ENCODE measurements at places on chromosomes 7 and 10.

GRCh38 chr10:8659982-8660381 lies 605.5 kb downstream of the GATA3 start:
- no peak for DNase-seq

GRCh38 chr10:77560471-77560870 lies 77.1 kb downstream of the KCNMA1 start:
- DNase-seq: no peak

- no peak for DNase-seq
Measured at GRCh38 chr7:45237788-45238461, 80.3 kb downstream of the RAMP3 start.

GRCh38 chr7:147885869-147886268 lies 704.7 kb upstream of the C7orf33 start:
- no peak for DNase-seq

DNA sequence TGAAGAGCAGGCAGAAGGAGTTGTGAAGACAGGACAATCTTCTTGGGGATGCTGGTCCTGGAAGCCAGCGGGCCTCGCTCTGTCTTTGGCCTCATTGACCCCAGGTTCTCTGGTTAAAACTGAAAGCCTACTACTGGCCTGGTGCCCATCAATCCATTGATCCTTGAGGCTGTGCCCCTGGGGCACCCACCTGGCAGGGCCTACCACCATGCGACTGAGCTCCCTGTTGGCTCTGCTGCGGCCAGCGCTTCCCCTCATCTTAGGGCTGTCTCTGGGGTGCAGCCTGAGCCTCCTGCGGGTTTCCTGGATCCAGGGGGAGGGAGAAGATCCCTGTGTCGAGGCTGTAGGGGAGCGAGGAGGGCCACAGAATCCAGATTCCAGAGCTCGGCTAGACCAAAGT lies 1.5 kb downstream of the CHPF2 start:
- no peak for DNase-seq

DNA sequence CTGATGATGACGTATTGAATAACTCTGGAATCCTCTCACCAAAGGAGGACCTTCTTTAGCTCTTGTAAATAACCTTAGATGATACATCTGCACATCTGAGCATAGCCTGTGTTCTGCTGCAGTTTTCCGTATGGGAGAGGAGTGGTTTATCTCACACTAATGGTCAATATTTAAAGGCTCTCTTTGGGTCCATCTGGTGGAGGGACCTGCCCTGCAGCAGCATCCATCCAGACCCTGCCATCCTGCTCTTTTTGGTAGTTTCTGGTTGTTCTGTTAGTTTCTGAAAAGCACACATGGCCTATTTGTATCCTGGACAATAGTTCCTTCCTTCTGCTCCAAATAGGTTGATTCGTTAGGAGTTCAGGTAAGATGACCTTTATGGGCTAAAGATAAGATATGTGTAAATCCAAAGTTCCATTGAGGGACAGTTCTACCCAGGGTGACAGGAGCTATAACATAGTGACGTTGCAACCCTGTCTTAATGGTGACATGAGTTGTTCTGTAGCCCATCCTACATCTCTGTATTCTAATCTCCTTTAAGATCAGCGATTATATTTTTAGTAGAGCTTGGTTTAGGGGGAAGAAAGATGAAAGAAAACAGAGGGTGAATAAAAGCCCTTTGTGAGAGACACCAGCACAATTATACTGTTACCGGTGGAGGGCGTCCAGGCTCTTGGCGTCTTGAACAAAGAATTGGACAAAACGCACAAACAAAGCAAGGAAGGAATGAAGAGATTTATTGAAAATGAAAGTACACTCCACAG lies 60.0 kb upstream of the KLF14 start:
- no peak for DNase-seq

DNA sequence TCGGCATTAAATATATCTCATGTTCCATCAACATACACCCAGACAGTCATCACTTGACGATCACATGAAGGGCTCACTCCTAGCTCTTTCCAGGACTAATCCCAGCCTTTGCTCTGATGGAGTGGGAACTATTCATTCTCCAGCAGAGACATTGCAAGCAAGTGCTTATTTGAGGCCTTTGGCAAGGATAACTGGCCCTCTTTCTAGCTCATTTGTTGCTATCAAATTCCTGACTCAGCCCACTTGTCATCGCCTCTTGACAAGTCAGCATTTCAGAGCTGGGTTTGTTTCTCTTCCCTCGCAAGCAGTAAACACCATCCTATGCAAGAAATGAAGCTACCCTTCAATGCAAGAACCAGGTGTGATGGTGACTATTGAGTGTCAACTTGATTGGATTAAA lies 1165.7 kb upstream of the AUTS2 start:
- DNase-seq: no peak

GRCh38 chr7:24889611-24890010 lies 90.4 kb downstream of the OSBPL3 start:
- DNase-seq: no peak

GRCh38 chr7:69467826-69468225 lies 130.4 kb upstream of the AUTS2 start:
- no peak for DNase-seq

- no peak for DNase-seq
Measured at GRCh38 chr10:108633046-108633445, 1290.3 kb downstream of the XPNPEP1 start.

- no peak for DNase-seq
Measured at GRCh38 chr7:142375710-142376313, 118.0 kb upstream of the PRSS58 start.

- DNase-seq: no peak
Measured at GRCh38 chr7:9407816-9408215, 974.4 kb downstream of the NXPH1 start.

GRCh38 chr10:132916956-132917666 lies 25.3 kb downstream of the CFAP46 start:
- no peak for DNase-seq

GRCh38 chr7:101781439-101781838 lies 36.0 kb upstream of the CUX1 start:
- no peak for DNase-seq

- DNase-seq: no peak
Measured at GRCh38 chr10:110717781-110718589, 73.8 kb downstream of the RBM20 start.

GRCh38 chr10:68342909-68343516 lies 10.3 kb upstream of the PBLD start:
- DNase-seq: no peak

DNA sequence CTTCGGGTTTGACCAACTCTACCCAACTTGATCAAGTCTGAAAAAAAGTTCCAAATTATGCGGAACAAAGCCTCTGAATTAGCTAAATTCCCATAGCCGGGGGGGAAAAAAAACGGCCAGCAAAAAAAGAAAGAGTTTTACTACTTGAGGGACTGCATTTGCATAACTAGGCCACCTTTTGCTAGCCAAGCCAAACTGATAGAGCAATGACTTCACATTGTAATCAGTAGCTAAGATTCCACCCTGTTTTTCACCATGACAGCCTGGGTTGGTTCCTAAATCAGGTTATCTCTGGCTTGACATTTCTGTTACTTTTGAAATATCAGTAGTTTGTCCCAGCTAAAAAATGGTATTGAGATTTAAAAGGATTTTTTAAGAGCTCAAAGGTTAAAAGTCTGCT lies 31.4 kb upstream of the CREB3L2 start:
- DNase-seq: no peak

GRCh38 chr7:152000191-152000590 lies 25.3 kb upstream of the GALNT11 start:
- DNase-seq: no peak

- no peak for DNase-seq
Measured at GRCh38 chr7:150417863-150418262, 32.6 kb upstream of the GIMAP8 start.

DNA sequence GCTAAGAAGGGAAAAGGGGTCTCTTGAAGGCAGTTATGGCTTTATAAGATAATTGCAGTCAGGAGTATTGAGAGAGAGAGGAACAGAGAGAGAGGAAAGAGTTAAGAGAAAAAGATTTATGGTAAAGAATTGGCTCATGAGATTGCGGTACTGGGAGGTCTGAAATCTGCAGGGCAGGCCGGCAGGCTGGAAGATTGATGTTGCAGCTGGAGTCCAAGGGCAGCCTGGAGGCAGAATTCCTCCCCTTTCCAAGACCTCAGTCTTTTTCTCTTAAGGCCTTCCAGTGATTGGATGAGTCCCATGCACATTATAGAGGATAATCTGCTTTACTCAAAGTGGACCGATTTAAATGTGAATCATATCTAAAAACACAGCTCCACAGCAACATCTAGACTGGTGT lies 68.4 kb downstream of the HACD1 start:
- no peak for DNase-seq

DNA sequence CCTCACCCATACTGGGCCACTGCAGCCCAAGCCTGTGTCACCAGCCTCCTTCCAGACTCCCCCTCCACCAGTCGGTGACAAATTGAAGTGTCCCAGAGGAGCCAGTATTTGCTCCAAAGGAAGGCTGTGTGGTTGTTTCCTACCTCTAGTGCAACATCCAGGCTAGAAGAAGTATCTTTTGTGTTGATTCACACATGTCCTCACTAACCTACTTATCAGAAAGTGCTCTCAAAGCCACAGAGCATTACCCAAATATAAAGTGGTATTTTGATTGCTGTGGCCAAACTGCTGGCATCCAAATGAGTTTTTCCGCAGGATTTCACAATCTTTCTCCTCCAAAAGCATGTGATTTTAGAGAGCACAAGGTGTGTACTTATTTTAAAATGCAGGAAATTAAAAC lies 134.8 kb downstream of the CUL2 start:
- DNase-seq: no peak

DNA sequence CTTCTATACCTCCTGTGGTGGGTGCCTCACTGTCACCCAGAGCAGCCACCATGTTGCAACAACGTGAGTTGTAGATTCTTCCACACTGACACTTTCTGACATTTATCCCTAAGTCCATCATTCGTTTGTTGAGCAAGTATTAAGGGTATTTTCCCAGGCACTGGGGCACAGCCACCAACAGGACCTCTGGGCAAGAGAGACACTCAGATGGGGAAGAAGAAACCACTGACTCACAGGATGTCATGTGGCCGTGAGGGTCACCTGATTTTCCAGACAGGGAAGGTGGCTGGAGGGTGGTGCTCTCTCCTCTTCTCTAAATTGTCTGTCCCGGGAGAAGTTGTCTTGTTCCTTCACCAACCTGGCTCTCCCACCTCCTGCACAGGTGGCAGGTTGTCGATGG lies 51.7 kb upstream of the PPIF start:
- no peak for DNase-seq

DNA sequence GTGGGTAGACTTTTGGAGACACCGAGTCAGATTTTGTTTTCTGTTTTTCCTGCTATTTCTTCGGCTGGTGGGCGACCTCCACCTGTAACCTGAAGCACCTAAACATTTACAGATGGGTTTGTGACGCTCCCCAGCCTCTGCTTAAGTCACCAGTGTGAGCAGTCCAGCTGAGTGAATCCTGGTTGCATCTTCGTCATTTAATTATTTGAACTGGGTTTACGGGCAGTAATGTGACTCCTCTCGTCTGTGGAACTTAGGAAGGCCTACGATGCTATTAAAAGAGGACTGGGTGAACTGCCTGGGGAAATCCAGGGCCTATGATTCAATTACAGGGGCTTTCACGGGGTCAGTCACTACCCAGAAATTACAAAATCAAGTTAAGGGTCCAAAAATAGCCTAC lies 52.5 kb downstream of the WNT2 start:
- DNase-seq: no peak

- DNase-seq: no peak
Measured at GRCh38 chr7:29270594-29271318, 76.2 kb downstream of the CHN2 start.

GRCh38 chr10:18334116-18334867 lies 194.1 kb downstream of the CACNB2 start:
- no peak for DNase-seq

DNA sequence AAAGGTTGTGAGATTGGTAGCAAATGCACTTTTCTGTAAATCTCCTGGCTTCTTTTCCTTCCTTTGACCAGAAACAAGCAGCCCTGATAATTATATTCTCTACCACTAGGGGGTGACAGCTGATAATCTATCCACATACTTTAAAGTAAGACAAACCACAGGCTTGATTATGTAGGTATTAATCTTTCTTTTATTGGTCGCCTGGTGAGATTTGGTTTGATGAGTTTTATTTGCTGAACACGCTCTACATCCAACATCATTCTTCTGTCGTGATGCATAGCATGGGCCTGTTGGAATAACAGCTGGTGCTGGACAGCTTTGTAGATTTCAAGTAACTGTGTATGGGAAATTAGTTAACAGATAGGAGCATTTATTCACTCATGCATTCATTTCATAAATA lies 63.5 kb downstream of the ZNF365 start:
- no peak for DNase-seq

GRCh38 chr10:118669020-118669791 lies 73.8 kb upstream of the PRLHR start:
- no peak for DNase-seq

DNA sequence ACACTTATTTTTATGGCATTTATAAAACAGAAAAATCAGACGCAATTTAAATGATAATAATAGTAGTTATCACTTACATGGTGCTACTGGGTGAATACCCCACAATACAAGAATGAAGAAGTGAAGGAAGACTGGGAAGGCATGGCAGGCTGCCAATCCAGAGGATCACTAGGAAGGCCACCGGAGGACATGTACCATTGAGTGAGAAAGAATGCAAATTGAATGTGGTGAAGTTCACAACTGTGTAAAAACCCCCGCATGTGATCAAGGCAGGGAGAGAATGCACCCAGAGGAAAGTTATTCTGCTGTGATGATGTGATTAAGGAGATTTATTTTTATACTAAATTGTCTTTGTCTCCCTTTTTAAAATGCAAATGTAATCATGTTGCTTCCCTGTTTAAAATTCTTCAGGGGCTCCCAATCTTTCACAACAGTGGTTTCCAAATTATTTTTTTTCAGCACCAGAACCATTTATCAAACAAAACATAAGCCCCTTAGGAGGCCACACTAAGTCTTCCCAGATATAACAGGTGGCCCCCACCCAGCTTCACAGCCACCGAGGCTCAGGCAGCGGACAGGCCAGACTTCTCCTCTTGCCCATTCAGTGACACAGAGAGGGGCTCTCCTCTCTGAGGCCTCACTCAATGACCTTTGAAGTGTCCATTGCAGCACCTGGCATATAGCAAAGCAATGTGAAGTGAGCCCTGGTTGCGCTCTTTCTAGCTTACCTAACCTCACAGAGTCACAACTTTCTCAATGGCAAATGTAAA lies 59.6 kb downstream of the FRMPD2 start:
- no peak for DNase-seq

- no peak for DNase-seq
Measured at GRCh38 chr7:151941009-151941408, 15.2 kb upstream of the GALNTL5 start.

- no peak for DNase-seq
Measured at GRCh38 chr10:123681285-123681684, 15.1 kb downstream of the GPR26 start.

GRCh38 chr10:89952751-89953150 lies 251.4 kb downstream of the KIF20B start:
- DNase-seq: no peak

- no peak for DNase-seq
Measured at GRCh38 chr7:90841759-90842429, 245.8 kb downstream of the CDK14 start.

DNA sequence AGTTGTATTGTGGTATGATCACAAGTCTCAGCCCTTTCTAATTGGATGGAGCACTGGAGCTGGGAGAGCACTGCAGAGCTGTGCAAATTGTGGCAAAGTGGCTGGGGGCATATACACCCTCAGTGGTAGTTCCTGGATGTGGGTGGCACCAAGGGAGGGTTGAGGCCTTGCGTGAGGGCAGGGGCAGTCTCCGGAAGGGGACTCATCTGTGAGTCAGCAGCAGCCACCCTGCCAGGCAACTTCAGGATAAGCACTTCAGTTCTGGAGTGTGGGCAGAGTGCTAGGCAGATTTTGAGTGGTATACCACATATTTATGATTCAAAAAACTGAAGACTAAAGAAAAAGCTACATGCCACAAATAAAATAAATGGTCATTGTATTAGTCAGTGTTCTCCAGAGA lies 210.5 kb downstream of the ETV1 start:
- DNase-seq: no peak
